ENCODE measurements at places on chromosomes 13 and 19.
A peak's percentile ranks its signal among the peaks of the same experiment; 100 is the strongest.

- DNase-seq = no peak
Observed at GRCh38 chr13:79413521-79413920, 7.5 kb upstream of the RBM26 start.

GRCh38 chr19:47628078-47628771 is 19.3 kb downstream of the BICRA start:
- DNase-seq = no peak

DNA sequence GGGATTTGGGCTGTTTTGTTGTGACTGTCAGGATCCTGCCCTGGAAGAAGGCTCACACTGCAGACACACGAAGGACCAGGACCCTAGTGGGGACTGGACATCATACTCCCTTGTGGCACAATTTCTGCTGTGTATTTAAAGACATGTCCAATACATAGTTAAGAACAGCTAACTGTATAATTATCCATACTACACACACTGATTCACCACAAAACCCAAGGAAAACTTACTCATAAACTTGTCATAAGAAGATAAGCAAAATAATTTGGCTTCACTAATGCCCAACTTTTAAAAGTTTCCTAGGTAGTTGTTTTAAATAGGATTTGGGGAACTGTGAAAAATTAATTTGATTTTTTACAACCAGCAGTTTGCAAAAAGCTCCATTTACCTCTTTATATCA is 46.1 kb downstream of the LATS2 start:
- DNase-seq = no peak

- DNase-seq = no peak
Observed at GRCh38 chr19:56991912-56992311, 127.9 kb upstream of the USP29 start.

DNA sequence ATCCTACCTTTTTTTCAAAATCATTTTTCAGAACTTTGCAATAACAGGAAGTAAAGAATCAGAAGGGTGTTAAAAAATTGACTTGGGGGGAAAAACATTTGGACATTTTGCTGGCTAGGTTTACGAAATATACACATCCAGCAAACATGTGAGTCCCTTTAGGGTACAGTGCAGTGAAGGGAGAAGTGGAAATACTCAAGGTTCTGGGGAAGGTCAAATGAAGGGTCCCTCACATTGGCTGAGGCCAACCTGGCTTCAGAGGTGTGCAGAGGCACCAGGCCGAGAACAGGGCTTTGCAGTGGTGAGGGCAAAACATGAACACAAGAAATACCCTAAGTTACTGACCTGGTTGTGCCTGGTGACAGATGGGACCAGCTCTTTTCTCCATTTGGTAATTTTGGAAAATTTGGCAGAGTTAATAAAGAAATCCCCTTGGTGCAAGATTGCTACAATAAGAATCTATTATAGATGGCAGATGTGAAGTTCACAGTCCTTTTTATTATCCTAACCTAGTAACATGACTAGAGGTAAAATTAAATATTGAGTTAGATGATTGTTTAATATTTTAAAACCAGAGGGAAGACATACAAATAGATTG is 1.5 kb upstream of the UPF3A start:
- DNase-seq = peak; percentile 51

- peak; percentile 26 for DNase-seq
Observed at GRCh38 chr13:41976476-41976875, 15.6 kb upstream of the VWA8 start.

DNA sequence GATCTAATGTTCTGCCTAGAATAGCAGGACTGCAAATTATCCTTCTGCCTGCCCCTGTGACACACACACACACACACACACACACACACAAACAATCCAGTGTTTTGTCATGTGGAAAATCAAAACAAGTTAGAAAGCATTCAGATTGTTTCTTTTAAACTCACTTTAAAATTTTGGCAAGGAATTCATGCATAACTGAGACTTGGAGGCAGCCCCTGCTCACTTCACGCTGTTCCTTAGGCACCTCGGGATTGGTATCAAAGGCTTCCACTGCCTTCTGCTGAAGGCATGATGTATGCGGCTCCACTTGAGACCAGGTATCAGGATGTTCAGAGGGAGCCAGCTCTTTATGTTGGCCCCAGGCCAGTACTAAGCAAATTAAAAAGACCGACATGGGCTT is 158.7 kb downstream of the OXGR1 start:
- no peak for DNase-seq

DNA sequence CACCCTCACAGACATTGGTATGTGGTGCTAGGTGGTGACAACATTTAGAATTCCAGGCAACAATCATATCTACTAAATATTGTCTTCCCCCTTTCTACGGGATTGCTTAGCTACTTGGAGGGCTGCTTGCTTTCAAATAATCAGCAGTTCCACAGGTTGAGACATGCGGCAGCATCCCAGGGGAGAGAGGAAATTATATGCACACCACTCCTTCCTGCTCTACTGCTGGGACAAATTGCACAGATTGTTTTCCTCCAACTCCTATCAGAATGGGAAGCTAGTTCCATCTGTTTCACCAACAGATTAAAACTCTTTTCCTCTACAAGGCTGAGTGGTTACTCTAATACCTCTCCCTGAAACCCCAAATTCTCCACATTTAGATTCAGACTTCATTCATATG is 275.4 kb downstream of the DNAJC15 start:
- no peak for DNase-seq

DNA sequence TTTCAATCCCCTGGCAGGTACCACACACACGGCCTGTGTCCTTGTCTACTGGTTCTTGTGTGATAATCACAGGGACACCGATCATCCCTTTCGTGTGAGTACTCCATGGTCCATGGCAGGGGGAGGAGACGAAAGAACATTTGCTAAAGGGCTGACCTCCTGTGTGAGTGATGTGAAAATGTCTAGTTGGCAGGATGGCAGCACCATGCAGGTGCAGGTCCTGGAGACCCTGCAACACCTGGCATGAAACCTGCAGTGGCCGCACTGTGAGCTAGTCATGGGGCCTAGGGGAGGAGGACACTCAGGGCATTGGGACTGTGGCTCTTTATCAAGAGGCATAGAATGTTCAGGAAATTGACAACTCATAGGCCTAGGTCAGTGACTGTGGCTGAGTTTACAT is 22.9 kb upstream of the LGALS14 start:
- DNase-seq = no peak
